Activated CD8-positive, alpha-beta T cell treated with anti-CD3 and anti-CD28 coated beads for 36 hours (primary cell): ENCODE measurements at places on chromosomes 1 and 21. TPM values are rescaled to one million over a fixed set of nuclear protein-coding genes. Genes with fewer than 3 reads are reported as not detected.

Gene ATP1A4
- total RNA-seq: not detected

Gene NFASC
- not detected for total RNA-seq

Gene CHD5
- 0.63 TPM for total RNA-seq

Gene EGLN1
- total RNA-seq: 47.2 TPM

Gene HSD3B2
- not detected for total RNA-seq
